Stimulated activated CD4-positive, alpha-beta T cell treated with anti-CD3 and anti-CD28 coated beads, Interleukin-4, amount 100 ng/mL, for 48 hours (primary cell): ENCODE measurements at places on chromosomes 16 and 17.

DNA sequence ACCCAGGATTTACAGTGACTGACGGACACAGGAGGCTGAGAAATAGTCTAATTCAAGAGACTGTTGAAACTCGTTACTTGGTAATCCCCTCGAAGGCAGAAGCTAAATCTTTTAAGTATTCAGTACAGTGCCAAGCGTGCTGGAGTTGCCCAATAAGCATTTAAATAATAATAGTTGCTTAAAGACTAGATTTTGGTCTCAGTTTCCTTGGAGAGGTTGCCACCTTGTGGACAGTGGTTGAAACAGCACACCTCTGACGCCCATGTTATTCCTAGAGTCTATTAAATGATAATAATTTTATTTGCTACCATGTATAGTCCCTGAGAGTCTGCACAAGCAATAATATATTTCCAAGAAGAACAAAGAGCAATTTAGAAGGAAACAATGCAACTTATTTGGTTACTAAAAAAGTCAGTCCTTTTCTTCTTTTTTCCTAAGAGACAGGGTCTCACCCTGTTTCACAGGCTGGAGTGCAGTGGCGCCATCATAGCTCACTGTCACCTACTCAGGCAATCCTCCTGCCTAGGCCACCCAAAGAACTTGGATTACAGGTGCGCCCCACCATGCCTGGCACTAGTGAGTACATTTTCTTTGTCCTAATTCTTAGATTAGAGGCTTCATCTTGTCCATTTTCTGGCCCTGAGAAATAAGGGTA is 138.0 kb upstream of the NUDT7 start:
- DNase-seq = peak; percentile 12

GRCh38 chr17:28385037-28385400 is 13.5 kb downstream of the SARM1 start:
- DNase-seq = no peak

GRCh38 chr16:16166085-16166484 is 57.2 kb downstream of the ABCC6 start:
- DNase-seq = no peak

DNA sequence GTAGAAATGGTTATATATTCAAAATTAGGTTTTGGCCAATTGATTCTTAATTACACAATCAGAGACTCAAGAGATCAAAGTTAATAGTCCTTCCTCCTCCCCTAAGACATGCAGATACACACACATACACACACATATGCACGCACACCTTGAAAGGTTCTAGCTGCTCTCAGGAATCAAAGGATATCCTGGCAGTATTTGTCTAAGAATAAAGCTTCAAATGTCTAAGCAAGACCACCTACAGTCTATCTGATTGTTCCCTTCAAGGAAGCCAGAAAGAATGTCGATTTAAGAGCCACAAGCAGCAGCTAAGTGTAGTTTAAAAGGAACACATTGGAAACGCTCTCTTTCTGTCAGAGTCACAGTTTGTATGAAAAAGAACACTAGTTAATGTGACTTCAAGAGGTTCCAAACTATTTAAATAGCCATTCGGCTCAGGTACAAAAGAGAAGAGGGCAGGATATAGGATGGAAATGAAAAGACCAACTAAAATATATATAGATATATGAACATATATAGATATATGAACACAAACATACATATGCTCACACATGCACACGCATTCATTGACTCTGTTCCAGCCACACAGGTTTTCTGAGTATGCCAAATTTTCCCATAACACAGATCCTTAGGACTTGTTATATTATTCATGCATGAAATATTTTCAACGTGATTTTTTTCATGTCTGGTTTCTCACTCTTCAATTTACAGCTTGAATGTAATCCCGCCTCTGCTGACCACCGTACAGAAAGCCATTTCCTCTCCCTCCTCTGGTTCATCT is 79.0 kb downstream of the CDH8 start:
- DNase-seq = no peak

DNA sequence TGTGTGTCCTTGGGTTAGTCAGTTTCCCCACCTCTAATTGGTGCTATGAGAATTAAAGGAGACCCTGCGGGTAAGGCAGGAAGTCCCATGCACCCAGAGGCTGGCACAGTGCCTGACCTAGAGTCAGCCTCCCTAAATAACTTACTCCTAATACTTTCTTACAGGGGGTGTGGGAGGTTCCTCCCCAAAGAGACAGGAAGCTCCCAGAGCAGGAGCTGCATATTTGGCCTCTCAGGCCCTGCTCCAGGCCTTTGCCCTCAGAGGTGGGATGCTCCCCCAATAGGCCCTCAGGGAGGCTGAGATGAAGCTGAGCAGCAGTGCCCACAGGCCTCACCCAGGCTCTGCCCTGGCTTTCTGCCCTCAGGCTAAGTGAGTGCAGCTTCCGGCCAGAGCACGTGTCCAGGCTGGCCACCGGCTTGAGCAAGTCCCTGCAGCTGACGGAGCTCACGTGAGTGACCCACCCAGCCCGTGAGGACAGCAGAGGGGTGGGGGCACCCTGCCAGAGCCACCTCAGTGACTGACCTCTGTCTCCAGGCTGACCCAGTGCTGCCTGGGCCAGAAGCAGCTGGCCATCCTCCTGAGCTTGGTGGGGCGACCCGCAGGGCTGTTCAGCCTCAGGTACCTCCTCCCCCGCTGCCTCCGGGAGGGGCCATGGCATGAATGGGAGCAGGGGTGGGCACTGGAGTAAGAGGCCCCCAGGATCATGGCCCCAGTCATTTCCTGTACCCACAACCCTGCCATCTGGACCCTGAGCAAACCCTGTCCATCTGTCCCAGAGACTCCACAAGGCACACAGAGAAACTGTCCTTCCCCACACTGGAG is 31.1 kb upstream of the CPNE2 start:
- DNase-seq = no peak

- no peak for DNase-seq
These were observed 20.1 kb downstream of the USP6 start for GRCh38 chr17:5135726-5136579.
